ENCODE measurements at places on chromosomes 6 and 20.

DNA sequence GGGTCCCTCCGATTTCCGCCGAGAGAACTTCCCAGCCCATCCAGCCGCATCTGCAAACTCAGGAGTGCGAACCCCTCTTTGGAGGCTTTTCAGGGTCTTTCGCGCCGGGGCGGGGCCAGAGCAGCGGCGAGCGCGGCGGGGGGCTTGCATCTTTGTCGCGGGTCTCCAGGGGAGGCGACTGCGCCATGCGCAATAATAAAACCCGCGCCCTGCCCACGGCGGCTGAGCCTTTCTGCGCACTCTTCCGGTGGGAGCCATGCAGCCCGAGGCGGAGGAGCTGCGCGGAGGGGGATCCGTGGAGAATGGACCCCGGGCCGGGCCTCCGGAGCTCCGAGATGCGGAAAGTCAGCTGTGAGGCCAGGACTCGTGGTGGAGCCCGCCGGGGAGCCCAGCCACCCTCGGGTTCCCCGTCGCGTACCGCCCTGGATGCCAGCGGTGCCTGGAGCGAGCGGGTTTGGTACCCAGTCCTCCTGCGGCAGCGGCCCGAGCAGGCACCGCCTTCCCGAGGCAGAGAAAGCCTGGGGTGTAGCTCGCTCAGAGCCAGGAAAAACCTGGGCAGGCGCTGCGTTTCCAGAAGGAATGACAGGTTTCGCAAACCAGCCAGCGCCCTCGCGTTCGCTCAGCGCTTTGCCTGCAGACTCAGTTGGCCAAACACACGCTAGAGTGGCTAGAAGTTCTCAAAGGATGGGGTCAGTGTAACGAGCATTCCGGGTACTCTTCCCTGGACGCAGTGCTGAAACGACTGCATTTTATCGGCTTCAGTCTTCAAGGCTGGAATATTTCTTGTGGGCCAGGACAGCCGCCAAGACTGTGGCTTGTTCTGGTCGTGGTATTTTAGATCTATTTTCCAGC, 1.2 kb downstream of the AKAP12 start:
- no peak for DNase-seq

DNA sequence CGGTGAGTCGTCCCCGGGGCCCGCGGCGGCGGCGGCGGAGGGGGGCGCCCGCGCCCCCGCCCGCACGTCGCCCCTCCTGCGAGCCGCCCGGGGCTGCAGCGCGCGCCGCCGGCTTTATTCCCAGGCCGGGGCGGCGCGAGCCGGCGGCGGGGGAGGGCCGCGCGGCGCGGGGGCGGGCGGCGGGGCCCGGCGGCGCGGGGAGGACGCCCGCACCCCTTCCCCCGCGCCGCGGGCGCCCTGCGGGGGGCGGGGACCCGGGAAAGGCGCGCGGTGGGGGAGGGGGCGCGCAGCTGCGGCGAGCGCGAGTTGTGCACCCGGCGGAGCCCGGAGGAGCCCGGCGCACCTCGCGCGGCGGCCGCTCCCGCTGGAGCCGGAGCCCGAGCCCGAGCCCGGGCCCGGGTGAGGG, 646 bp downstream of the HMGA1 start:
- no peak for DNase-seq

GRCh38 chr20:10359621-10360040, 74.4 kb downstream of the MKKS start:
- no peak for DNase-seq

- no peak for DNase-seq
These were observed 68.8 kb downstream of the GJA1 start for GRCh38 chr6:121504227-121504626.

GRCh38 chr6:81768150-81768942, 15.9 kb upstream of the TENT5A start:
- DNase-seq: no peak

- no peak for DNase-seq
These were observed 20.0 kb upstream of the LBP start for GRCh38 chr20:38326309-38326708.

- no peak for DNase-seq
These were observed 40.5 kb downstream of the PSMG4 start for GRCh38 chr6:3299221-3299620.

GRCh38 chr6:88220493-88220892, 54.3 kb upstream of the CNR1 start:
- no peak for DNase-seq

DNA sequence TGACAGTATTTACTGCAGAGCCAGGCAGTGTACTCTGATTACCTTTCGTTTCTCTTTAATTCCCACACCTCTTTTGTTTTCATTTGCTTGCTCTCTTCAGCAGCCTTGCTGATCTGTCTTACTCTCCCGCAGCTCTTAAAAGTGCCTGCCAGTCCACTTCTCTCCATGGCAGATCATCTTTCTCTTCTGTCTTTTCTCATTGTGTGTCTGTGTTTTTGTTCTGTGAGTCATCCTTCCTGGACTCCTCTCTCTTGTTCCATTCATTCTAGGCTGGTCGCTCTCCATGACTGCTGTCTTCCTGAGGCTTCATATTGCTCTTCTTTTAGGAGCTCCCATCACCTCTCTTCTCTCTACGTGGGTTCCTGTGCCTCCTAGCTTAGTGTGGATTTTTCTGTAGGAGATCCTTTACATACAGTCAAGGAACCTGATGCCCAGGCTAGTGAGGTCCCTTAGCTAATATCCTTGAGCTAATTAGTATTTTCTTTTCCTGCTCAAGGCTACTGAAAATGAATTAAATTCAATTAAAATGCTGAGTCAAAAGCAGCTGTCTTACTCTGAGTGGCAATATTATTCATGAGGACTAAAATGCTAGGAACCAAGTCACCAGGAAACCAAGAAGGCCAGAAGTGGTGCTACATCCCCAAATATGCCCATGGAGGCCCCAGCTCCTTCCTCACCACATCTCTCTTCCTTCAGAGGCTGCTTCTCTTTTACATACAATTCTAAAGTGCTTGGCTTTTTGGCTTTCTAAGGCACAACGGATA, 86.1 kb downstream of the SLX4IP start:
- DNase-seq: no peak

- DNase-seq: no peak
These were observed 110.3 kb upstream of the NUP153 start for GRCh38 chr6:17816921-17817611.

DNA sequence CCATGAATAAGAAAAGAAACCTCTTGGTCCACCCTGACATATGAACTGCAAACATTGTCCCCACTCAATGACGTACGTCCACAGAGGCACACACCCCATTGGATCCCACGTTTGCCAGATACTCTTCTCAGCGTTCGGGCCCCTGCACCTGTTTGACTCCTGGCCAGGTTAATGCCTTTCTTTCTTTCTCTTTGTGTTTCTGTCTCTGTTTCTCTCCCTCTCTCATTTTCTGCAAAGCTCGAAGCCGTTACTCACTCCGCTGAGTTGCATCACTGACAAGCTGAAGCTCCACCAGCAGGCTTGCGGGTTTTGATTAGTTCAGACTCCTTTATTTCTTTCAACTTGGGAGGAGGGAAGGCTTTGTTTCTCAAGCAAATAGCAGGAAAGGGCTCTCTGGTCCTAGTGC, 135.5 kb upstream of the SUPT3H start:
- no peak for DNase-seq

DNA sequence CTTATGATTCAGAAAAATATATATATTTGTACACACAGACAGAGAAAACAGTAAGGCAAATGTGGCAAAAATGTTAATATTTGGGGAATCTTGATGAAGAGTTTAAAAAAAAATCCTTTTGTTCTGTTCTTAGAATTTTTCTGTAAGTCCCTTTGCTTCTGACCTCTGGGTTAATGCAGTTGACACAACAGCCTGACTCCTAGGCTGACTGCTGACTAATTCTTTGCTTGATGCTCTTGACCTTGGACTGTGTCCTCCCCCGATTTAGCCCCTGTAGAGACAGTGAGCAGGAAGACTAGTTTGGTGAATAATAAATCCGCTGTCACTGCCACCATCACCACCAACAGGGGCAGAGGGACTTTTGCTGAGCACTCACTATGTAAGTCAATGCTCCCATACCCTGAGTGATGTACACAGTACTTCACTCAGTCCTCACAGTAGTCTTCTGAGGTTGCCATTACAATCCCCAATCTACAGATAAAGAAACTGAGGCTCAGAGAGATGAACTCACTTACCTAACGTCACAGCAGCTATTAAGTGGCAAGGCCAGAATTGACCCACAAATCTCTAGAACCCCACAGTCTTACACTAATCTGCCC, 71.7 kb downstream of the SNX5 start:
- DNase-seq: no peak

- peak; percentile 56 for DNase-seq
These were observed 101.4 kb downstream of the ADGB start for GRCh38 chr6:146700078-146700686.

DNA sequence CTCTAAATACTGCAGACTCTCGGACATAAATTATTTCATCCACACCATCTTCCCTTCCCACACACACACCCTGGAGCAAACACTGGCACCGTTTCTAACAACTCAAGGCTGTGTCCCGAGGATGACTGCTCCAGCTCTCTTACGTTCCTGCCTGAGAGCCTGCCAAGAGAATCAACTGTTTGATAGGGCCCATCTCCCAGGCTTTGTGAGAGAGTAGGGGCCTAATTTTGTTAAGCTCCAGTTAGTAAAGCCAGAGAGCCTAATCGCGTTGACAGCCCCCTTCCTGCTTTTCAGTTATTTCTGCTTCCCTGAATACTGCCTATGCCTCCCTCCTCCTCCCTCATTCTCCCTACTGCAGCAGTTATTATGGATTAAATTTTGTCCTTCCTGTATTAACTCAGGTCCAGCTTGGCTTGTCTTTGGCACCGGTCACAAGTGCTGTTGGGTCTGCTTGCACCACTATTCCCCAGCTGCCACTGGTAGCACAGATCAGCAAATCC, 118.1 kb upstream of the TMEM181 start:
- no peak for DNase-seq

Data from CMK (cell line).